ENCODE measurements at places on chromosomes 16 and 17.

DNA sequence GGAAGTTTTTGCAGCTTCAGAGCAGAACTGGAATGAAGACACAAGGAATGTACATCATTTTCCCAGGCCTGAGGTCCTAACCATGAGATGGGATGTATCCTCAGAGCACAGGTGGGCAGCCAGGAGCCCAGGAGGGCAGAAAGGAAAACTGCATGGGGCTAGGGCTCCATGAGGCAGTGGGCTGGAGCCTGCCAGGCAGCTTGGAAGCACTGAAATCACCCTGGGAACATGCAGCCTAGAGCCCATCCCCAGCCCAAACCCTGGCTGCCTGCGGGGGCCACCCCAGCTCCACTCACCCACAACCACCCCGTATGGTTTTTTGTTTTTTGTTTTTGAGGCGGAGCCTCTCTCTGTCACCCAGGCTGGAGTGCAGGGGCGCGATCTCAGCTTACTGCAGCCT is 86.2 kb upstream of the SIAH1 start:
- no peak for DNase-seq

- no peak for DNase-seq
Observed at GRCh38 chr16:23279721-23280153, 22.4 kb upstream of the SCNN1B start.

DNA sequence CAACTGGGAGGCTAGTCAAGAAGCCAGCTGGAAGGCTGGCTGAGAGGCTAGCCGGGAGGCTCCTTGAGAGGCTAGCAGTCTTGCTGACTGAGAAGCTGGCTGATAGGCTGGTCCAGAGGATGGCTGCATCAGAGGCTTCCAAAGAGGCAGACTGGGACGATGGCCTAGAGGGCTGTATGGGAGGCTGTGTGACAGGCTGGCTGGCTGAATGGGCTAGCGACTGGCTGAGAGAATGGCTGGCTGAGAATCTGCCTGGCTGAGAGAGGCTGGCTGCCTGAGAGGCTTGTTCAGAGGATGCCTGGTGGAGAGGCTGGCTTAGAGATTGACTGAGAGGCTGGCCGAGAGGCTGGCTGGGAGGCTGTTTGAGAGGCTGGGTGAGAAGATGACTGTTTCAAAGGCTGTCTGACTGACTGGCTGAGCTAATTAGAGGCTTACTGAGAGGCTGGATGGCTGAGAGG is 34.8 kb upstream of the ACSM2B start:
- no peak for DNase-seq

DNA sequence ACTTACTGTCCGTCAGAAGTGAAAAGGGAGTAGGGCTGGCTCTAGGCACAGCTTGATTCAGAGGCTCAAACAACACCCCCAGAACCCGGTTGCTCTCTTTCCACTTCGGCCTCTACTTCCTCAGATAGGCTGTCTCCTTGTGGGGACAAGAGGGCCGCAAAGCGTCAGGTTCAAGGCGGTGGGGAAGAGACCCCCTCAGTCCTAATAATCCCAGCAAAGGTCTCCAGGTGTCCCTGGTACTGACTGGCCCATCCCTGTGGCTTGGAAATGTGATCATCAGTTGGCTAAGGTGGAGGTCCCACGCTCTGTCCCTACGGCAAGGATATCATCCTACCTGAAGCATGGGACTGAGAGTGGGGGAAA is 26.0 kb downstream of the NGFR start:
- DNase-seq = no peak

- DNase-seq = no peak
Observed at GRCh38 chr16:67571464-67571863, 9.1 kb downstream of the CTCF start.

- DNase-seq = no peak
Observed at GRCh38 chr16:8801701-8802100, 4.1 kb downstream of the PMM2 start.

Measured in suppressor macrophage treated with lipopolysaccharide for 4 hours (primary cell).